Fibroblast of skin of left quadriceps (primary cell): ENCODE measurements at places on chromosomes 11 and 22.
A peak's percentile ranks its signal among the peaks of the same experiment; 100 is the strongest.

DNA sequence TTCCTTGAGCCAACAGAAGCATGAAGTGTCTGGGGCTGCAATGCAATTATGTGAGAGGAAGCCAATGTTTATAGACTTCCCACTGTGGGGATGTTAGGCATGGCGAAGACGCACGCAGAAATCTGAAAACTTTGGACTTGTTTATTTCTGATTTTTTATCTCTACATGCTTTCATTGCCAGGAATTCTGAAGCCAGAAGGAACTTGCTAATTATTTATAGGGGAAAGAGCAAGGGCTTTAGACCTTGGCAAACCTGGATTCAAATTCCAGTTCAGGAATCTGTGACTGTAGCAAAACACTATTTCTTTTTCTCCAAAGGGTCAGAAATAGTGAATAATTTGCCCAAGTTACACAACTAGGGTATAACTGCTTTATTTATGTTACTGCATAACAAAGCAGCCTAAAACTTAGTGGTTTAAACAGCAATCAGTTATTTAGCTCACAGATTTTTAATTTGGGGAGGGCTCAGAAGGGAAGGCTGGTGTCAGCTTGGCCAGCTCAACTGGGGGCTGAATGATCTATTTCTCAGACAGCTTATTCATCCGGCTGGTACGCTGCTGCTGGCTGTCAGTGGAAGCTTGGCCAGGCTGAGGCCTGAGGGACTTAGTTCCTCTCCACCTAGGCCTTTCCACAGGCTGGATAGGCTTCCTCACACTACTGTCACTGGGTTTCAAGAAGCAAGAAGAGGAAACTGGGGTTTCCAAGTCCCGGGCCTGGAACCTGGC lies 1.9 kb upstream of the OR6Q1 start:
- DNase-seq: no peak

- no peak for DNase-seq
Observed at GRCh38 chr11:33842236-33842915, 49.5 kb downstream of the LMO2 start.

DNA sequence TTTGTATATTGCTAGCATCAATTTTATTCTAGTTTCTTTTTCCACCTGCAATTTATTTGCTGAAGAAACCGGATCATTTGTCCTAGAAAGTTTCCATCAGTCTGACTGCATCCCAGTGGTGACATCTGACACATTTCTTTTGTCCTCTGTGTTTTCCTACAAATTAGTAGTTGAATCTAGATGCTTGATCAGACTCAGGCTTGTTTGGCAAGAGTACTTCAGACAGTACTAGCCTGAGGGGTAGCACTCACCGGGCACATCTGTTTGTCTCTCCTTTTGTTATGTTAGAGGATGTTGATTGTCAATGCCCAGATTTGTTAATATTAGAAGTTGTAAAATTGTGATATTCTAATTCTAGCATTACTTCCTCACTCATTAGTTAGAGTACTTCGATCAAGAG lies 204.8 kb downstream of the SWAP70 start:
- DNase-seq: no peak

GRCh38 chr11:64553554-64554201 lies 37.3 kb upstream of the SLC22A12 start:
- peak; percentile 8 for DNase-seq

GRCh38 chr22:38436629-38437395 lies 18.2 kb downstream of the KCNJ4 start:
- no peak for DNase-seq

GRCh38 chr22:19705181-19705934 lies 8.9 kb upstream of the SEPTIN5 start:
- DNase-seq: no peak

DNA sequence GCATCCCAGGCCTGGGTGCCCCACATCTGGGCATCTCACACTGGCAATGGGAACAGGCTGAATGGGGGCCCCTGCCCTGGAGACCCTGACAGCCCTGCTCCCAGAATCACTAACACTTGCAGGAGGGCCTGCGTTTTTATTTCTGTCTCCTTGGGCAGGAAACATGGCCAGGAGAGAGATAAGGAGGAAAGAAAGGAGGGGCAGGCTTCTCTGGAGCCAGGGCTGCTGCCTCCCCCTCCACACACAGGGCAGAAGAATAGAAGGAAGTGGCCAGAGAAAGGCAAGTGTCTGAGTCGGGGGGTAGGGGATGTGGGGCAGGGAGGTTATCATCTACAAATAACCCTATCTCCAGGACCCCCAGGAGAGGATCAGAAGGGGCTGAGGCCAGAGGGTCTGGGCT lies 25.5 kb upstream of the TSPAN18 start:
- DNase-seq: no peak

- DNase-seq: no peak
Observed at GRCh38 chr11:65206901-65207300, 25.2 kb downstream of the CAPN1 start.

DNA sequence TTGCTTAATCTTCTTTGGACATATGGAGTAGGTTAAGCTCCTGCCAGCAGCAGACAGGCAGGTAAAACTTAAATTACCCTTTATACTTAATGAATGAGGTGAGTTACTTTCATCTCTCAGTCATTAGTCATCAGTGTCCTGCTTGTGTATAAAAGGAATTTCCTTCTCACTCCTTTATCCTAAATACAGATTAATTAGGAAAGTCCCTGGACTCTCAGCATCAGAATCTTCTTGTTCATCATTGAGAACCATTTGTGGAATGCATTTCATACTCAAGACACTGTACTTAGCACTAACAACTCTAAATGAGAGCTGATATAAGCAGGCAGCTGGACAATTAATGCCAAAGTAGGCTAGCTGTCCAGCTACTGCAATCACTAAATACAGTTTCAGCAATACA lies 630.4 kb downstream of the METTL15 start:
- no peak for DNase-seq

DNA sequence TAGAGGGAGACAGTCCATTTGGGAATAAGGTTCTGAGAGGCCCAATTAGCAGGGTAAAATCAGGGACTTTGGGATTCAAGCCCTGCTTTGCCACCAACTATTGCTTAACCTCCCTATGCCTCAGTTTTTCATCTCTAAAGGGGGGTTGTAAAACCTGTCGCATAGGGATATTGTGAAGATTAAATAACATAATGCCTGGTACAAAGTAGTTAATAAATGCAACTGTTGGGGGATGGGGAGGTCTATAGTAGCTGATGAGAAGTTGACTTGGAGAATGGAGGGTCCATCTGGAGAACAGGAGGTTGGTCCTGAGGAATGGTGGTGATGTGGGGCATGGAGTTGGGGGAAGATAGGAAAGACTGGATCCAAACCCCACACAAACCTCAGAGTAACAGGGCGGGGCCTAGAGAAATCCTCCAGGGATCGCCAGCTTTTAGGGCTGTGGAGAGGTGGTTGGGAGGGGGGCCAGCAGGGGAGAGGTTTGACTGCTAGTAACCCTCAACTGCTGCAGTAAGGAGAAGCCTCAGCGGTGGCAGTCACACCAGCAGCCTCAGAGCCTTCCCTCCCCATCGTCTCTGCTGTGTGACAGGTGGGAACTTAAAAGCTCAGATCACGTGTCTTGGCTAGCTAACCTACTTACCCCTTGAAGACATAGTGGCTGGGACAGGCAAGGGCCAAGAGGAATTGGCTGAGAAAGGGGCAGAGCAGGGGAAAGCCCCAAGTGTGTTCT lies 1.1 kb upstream of the ABCG4 start:
- no peak for DNase-seq

DNA sequence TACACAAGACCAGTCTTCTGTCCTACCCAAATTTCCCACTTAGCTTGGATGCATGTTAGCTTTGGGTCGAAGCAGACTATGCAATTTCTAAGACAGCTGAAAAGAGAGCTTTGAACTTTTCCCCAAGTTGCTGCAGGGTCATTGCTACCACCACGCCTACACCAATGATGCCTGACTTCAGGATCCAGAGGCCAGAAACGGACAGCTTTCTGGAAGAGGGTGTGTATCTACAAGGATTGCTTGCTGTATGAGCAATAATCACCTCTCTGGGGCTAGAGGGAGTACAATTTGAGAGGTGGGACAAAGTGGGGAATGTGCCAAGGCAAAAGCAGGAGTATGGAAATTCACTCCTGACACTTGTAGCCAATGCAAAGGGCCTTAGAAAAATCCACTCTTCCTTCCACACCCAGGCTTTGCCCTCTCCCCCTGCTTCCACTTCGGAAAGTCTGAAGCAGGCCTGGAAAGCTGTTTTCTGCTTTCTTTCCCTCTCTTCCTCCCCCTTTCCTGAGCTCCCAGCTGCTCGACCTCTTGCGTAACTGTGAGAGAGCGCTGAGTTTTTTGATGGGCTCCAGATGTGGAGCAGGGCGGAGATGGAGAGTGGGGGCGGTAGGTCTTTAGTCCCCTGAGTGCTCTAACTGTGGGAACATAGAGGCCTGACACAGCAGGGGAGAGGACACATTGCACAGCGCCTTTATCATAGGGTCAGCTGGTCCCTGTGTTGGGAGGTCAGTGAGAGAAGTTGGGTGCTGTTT lies 2.1 kb upstream of the PHLDB1 start:
- peak; percentile 92 for DNase-seq

- peak; percentile 89 for DNase-seq
Observed at GRCh38 chr11:131888230-131888855, 517.9 kb downstream of the NTM start.

- DNase-seq: no peak
Observed at GRCh38 chr11:26620282-26621045, 48.4 kb upstream of the MUC15 start.

DNA sequence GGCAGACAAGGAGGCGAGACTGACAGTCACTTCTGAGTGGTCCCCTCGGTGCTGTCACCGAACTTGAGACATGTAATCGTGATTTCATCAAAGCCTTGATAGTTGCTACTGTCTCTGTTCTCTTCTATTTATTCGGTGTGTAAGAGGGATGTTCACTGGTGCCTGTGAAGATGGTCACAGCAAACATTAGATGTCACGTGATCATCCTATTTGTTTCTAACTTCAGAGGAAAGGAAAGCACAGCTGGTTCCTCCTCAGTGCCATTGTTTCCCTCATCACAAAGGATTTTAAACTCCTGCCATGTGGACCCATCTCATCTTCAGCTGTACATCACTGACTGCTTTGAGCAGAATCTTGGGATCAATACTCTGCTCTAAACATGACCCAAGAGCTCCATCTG lies 73.1 kb upstream of the CLMP start:
- no peak for DNase-seq

DNA sequence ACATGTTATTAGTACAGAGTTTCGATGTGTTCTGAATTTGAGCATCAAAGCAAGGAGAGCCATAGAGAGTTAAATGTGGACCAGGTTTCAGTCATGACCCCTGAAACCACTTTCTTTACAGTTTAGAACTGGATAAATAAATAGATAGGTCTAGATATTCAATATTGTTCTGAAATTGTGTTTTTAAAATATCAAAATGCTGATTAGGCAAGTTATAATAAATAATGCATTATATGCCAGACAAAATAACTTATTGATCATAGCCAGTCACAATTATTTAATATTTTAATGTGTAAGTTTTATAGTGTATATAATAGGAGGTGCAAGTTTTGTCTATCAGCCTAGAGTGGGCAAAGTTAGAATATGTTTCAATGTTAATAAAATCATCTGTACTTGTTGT lies 569.5 kb downstream of the METTL15 start:
- DNase-seq: no peak

DNA sequence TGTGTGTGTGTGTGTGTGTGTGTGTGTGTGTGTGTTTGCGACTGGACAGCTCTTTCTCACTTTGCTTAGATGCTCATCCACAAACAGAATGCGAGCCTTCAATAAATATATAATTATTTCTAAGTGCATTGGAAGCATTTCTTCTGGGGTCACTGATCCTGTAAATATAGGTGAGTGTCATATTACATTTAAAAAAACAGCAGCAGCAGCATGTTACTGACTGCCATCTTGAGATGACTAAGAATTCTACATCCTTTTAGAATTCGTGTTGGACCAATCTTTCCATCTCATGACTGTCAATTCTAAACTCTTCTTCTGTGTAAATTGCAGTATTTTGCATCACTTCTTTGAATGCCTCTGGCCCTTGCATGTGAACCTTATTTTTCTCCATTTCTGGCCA lies 238.0 kb upstream of the DDI1 start:
- no peak for DNase-seq

GRCh38 chr11:36427079-36427478 lies 83.0 kb downstream of the TRAF6 start:
- DNase-seq: no peak

- no peak for DNase-seq
Observed at GRCh38 chr11:65503949-65504673, 5.3 kb downstream of the MALAT1 start.

DNA sequence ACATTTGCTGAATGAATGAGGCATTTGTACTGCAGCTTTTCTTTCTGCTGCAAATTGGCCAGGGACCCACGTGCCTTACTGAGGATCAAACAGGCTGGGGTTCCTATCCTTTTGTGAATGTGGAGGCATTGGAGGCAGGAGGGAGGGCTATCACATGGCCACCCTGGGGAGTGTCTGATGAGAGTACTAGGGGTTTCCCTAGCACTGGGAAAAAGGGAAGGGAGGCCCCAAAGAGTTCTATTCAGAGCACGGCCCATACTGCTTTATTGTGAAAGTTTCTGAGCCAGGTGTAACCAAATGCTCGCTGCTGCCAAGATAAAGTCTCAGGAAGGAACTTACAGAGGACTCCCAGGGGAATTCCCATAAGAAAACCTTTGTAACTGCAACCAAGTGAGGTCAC lies 78.4 kb upstream of the ANO1 start:
- no peak for DNase-seq

DNA sequence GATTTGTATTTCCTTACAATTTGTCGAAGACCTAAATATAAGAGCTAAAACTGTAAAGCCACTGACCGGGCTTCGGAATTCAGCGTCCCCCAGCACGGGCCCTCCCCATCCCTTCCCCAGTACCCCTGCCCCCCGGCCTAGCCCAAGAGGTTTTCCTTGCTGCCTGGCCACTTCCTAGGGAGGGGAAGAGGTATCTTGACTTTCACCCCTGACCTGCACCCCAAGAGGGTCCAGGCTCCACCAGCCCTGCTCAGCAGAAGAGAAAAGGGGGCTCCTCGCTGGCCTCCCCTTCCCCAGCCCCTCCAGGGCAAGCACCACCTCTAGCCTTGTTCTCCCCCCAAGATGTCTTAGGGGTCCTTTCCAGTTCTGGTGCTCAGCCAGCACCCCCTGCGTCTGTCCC lies 26.1 kb upstream of the CARS1 start:
- DNase-seq: no peak

DNA sequence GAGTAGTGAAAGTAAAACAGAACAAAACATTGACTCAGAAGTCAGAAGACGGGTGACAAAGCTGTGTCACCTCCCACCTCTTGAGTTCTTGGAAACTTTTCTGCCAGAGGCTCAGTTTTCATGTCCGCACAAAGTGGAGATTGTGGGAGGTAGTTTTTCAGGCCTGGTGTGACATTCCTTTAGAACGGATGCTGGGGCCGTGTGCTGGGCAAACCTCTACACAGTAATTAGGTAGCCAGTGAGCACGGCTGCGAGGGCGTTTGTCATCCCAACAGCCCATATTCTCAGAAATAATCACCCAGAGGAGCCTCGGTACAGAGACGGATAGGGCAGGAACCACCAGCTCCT lies 1054.4 kb downstream of the TBC1D22A start:
- no peak for DNase-seq
